Activated CD4-positive, alpha-beta T cell treated with anti-CD3 and anti-CD28 coated beads, Interleukin-2, amount 10 ng/mL, durations not matched to agents 7 days and 5 days (primary cell): ENCODE measurements at places on chromosomes 5 and 9. TPM values are rescaled to one million over a fixed set of nuclear protein-coding genes. Genes with fewer than 3 reads are reported as not detected.

ALDH7A1 gene
- 3.6 TPM for total RNA-seq

SLC6A3 gene
- total RNA-seq = 0.08 TPM

NOL8 gene
- total RNA-seq = 73.0 TPM

PFN3 gene
- not detected for total RNA-seq

MIGA2 gene
- 33.8 TPM for total RNA-seq

SLCO6A1 gene
- total RNA-seq = not detected

TAF11L5 gene
- total RNA-seq = not detected

PCDHB11 gene
- not detected for total RNA-seq

TSLP gene
- total RNA-seq = 0.19 TPM

SPATA31D4 gene
- not detected for total RNA-seq

IFNA17 gene
- not detected for total RNA-seq

MEIKIN gene
- total RNA-seq = not detected

MARVELD2 gene
- total RNA-seq = 0.07 TPM
